ENCODE measurements at places on chromosomes 5 and 9.

- DNase-seq: no peak
Measured at GRCh38 chr5:120504057-120504456, 40.0 kb downstream of the PRR16 start.

DNA sequence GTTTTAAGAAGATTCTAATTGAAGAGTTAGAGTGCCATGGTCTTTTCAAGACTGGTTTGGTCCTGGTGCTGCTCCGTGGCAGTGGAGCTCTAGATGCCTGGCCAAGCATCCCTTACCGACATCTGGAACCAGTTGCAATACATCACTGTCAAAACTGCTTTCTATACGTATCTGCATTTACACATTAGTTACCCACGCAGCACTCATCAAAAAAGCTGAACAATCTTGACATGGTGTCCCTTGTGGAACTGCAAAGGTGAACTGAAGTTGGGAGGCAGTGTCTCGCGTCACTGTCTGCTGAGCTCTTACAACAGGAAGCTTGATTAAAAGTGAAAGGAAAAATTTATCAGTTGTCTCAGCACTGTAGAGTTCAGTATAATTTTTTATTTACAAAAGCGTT lies 82.6 kb downstream of the PBX3 start:
- DNase-seq: no peak

DNA sequence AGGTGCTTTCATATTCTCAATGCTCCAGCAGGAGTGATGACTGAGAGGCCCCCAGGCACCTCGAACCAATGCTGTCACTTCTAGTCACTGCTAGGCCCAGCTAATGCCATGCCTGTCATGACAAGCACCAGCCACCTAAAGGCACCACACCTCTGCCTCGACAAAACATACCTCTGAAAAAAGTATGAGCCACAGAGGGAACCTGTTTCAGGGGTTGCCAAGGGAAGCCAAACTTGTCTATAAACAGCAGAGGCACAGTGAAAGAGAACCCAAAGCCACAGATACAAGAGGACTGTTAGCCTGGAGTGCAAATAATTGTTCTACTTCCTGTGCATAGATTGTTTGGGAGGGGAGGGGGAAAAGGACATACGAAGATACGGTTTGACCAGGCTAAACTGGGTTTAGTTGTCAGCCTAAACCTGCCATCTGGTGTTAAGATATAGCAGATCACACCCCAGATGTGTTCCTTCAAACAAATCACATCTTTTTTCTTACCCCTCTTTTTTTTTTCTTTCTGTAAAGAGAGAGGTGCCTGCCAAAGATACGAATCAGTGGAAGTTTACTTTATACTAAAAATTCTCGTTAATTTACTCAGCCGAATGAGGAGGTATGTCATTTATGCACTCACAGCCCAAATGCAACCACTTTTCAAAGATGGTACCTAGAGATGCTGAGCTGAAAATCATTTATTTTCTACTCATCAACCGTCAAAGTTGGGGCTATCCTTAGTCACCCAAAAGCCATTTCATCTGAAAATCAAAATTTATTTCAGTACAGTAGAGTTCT lies 45.7 kb downstream of the BNC2 start:
- no peak for DNase-seq

- no peak for DNase-seq
Measured at GRCh38 chr5:155850370-155850769, 476.6 kb upstream of the SGCD start.

DNA sequence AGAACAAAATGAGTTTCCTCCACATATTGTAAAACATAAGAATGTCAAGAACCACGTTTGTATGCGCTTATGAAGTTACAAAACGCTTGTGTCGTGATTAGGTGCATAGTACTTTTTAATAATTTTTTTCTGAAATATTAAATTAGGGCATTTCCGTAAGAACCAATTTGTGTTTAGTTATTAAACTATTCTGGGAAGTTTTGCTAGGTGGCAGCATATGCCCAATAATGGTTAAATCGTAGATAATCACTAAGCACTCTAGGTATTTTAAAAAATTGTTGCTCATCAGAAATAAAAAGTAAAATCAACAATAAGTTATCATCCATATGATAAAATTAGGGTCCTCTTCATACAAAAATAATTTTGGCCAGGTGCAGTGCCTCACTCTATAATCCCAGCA lies 5.4 kb downstream of the SRFBP1 start:
- no peak for DNase-seq

DNA sequence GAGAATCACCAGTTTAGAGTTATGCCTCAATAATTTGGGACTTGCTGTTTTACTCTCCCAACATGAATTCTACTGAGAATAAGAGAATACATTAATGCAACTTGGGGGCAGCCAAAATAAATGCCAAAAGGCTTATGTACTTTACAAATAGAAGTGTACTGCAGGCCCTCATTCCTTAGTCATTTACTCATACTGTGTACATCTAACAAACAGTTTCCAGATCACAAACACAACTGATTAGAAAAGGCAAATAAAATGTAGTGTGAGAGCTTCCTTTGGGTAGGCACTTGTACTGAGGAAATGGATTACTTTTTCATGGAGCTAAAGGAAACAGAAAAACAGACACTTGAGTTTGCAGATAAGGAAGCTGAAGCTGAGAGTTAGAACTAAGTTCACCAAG lies 12.6 kb downstream of the ANKDD1B start:
- no peak for DNase-seq

GRCh38 chr5:180291943-180292831 lies at the start of gene MAPK9:
TSS of gene MAPK9 (minus strand) at chr5:180292083. CDS start at chr5:180280561, 11,522 bp downstream.
- peak; percentile 65 for DNase-seq

DNA sequence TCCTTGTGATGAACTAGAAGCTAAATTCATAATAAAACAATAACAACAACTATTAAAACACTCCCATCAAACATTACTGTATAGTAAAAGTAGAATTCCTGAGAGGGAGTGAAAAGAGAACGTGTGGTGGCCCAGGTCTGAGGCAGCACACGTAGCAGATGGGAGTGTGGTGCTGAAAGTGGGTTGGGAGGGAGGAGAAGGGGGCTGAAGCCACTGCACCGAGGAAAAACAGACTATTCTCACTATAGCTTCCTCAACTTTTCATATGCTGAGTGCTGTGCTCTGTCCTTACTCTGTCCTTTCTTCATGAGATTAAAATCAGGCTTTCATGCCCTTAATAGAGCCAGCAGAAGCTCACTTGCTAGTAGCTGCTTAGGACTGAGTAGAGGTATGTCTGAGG lies 170.9 kb downstream of the PCSK1 start:
- no peak for DNase-seq

- DNase-seq: no peak
Measured at GRCh38 chr9:117464941-117465616, 50.2 kb upstream of the ASTN2 start.

DNA sequence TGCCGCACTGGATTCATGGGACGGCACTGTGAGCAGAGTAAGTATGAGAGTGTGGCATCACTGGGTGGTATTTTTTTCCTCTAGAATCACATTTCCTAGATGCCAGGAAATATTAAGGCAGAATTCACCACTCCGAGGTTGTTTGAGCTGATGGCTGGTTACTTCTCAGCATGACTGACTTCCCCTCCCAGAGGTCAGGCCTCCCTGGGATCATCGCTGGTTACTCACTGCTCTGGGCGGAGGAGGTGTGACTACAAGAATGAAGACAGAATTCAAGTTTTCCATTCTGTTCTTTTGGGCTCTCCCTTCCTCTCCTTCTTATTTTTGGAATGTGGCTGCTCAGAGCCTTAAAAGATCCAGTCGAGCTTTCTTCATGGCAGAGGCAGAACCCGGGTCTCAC lies 76.6 kb upstream of the PRRC1 start:
- no peak for DNase-seq

GRCh38 chr5:76497065-76497460 lies 94.0 kb downstream of the IQGAP2 start:
- no peak for DNase-seq

DNA sequence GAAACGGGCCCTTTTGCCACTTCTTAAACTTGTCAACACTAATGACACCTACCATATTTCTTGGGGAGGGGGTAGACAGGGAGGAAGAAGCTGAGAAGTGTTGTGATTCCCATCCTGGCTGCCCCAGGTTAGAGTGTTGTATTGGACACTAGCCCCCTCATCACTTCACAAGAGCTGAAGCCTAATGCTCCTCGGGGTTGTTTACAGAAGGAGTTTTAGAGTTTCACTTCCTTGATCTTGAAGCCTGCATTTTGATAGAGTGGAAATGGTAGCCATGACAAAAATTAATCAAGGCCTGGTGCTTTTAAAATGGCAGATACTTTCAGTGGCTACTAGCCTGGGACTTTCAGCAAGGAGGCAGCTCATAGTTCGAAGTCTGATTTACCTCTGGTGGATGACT lies 11.0 kb upstream of the FAM120AOS start:
- no peak for DNase-seq

DNA sequence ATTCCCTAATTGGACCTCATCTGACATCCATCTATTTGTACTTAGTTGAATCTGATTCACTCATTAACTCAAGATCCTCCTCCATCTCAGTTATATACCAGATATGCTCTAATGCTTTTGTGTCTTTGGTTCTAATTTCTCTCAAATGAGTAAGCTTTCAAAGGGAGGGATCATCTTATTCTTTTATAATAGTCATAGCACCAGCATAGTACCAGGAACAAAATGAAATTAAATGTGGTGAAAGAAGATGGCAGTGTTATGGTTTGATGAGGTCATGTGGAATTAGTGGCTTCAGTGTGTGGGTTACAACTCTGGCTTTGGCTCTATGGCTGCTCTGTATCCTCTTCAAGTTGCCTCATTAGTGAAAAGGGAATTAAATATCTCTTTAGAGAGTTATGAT lies 32.5 kb upstream of the ZNF366 start:
- no peak for DNase-seq

DNA sequence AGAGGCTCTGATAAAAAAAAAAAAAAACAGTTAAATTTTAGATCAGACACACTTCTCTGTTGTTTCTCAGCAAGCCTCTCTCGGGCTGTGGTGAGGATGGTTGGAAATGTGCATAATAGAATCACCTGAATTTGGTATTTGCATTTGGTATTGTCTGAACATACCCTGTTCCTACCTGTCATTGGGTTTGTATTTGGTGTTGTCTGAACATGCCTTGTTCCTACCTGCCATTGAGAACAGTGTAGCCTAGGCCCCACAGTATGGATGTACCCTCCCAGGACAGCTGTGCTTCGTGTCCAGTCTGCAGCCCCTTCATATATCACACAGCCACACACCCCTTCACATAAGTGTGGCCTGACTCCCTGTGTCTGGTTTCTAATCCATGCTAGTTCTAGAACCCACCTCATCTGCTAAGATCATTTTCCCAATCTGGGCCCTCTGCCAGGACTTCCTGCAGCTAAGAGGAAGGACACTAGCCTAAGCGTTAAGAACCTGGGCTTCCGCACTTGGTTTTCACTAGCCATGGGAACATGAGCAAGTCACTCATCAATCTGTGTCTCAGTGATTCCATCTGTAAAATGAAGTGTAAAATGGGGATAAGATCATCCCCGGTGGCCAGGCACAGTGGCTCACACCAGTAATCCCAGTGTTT lies 49.2 kb downstream of the ITGA2 start:
- DNase-seq: no peak

DNA sequence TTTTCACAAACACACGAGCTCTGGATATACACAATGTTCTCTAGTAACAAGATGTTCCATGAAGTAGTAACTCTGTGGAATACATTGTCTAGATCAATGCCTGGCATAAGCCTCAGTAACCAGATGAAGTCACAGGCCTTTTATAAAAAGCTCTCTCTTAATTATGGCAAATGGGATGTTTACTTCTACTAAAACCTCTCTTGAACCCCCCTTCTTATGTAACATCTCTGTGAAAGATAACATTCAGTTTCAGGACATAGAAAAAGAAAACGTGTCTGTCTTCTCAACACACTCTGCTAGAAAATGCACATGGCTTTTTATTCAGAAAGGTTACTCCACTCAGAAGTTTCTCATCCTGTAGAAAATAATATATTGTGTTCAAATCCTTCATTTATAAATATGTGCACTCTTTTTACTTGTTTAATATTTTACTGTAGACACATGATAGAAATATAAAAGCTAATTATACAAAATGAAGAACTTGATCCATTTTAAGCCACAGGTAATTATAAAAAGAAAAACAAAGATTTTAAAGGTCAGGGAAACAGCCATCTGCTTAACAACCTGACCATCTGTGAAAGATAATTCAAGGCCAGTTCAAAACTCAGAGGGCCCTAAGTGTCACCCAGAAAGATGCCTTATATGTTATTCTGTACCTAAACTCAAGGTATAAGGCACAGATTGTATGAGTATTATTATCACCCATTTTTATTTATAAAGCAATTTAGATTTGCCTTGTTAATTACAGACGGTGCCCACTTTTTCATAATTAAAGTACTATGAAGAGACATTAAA lies 812.0 kb downstream of the CDH18 start:
- no peak for DNase-seq

GRCh38 chr9:32801530-32801929 lies 18.2 kb downstream of the TMEM215 start:
- no peak for DNase-seq

- DNase-seq: peak; percentile 12
Measured at GRCh38 chr9:21993893-21994555, at the start of gene CDKN2A. TSS of gene CDKN2A (minus strand) at chr9:21994392.

- peak; percentile 30 for DNase-seq
Measured at GRCh38 chr5:77076961-77077828, 9.9 kb downstream of the ZBED3 start.

GRCh38 chr9:85334228-85334627 lies 407.5 kb downstream of the AGTPBP1 start:
- DNase-seq: no peak

DNA sequence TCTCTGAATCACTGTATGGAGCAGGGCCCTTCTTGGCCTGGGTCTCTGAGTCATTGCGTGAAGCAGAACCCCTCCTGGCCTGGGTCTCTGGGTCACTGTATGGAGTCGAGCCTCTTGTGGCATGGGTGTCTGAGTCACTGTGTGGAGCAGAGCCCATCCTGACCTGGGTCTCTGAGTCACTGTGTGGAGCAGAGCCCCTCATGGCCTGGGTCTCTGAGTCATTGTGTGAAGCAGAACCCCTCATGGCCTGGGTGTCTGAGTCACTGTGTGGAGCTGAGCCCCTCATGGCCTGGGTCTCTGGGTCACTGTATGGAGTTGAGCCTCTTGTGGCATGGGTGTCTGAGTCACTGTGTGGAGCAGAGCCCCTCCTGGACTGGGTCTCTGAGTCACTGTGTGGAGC lies 94.0 kb upstream of the RAPGEF1 start:
- DNase-seq: no peak

DNA sequence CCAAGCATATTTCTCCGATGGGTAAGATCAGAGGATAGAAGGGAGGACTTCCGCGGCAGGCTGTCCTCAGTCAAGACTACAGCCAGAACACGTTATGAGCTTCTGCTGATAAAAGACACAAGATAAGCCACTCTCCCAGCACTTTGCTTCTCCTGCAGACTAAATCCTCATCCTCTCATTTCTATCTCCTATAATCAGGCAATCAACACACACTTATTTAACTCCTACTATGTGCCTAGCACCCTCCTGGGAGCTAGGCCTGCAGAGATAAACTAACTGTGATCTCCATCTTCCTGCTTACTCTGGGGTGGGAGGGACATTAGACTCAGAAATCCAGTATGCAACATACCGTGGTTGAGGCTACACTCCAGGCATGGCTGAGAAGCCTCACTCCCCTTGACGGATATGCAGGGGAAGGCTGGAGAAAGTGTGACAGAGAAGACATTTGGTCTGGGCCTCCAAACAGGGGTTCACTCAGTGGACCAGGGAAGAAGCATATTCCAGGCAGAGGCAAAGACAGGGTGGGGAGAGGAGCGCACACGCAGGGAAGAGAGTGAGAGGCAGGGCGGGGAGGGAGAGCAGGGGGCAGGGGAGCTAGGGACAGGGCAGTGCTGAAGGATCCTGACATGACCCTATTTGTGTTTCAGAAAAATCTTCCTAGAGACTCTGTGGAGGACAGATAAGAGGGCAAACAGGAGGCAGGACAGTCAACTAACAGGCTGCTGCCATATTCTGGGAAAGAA lies 274.1 kb downstream of the DENND1A start:
- no peak for DNase-seq
